Islet precursor cell (in vitro differentiated cells): ENCODE measurements at places on chromosomes 16 and 17.

DNA sequence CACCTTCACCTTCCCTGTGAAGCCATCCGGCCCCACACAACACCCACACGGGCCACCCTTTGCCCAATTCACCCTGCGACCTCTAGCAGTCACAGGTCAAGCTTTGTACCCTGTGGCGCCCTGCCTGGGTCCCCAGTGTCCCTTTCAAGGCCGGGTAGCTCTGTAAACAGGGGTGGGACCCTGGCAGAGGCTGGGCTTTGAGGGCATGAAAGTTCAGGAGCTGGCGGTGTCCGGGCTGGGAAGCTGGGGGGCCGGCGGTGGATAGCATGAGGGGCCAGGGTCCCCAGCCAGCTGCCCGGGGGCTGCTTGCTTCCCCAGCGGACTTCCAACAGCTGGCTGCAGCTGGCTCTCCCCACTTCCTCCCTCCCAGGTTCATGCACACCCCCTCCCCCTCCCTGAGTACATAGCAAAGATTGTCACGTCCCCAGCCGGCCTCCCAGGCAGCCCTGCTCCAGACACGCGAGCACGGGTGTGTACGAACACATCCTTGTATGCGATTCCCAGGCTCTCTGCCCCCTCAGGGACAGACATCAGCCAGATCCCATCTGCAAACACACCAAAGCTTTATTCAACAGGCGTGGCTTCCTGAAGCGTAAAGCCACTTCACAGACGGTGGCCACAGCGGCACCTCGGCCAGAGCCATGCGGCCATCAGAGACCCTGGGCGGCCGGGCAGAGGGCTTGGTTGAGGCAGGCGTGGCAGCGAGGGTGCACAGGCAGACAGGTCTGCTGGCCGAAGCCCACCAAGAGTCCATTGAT is 8.2 kb downstream of the NTHL1 start:
- no peak for DNase-seq

DNA sequence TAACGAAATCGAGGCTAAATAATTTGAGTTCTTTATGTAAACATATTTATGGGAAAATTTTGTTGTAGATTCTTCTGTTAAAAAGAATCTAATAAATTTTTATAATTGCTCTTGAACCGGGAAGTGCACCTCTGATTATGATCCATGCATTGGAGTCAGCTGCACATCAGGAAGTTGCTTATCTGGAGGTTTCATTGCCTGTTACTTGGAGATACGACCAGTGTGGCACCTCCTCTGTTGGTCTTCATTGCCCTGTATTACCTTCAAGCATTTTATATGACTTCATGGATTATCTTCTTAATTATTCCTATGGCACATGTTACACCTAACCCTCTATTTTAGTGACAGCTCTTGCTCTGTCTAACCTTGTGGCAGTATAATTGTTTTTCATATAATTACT is 312.6 kb upstream of the TBX2 start:
- no peak for DNase-seq

GRCh38 chr17:55426851-55427586 is 5.4 kb upstream of the MMD start:
- DNase-seq: no peak

GRCh38 chr16:10240854-10241613 is 58.8 kb upstream of the GRIN2A start:
- DNase-seq: peak; percentile 68

DNA sequence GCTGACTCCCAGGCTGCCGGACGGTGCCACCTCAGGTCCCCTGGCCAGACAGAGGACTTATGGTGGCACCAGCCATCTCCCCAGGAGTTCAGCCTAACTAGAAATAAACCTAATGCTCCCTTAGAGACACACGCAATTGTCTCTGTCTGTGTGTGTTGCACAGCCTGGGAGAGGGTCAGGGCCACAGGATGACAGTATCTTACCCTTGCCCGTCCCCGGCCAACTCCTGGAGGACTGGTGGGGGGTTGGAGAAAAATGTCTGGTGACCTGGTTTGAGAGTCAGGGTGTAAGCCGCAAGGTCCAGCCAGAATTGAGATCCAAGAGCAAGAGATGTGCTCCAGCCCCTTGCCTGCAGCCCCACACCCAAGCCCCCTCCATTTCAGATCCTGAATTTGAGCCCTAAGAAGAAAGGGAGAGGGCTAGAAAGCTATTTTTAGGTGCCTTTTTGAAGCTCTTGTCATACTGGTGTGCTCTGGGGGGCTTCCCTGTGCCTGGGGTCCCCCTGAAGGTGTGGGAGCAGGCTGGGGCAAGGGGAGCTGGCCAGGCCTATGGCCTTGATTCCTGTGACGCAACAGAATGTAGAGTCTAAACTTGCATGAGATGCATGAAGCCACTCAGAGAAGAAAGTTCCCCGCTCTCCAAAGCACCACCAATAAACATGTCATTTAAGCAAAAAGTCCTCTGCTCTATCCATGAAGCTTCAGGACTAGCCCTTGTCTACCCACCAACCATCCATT is 12.9 kb downstream of the ZNF319 start:
- peak; percentile 49 for DNase-seq

- DNase-seq: no peak
Observed at GRCh38 chr16:80541306-80541694, 507 bp downstream of the DYNLRB2 start.

DNA sequence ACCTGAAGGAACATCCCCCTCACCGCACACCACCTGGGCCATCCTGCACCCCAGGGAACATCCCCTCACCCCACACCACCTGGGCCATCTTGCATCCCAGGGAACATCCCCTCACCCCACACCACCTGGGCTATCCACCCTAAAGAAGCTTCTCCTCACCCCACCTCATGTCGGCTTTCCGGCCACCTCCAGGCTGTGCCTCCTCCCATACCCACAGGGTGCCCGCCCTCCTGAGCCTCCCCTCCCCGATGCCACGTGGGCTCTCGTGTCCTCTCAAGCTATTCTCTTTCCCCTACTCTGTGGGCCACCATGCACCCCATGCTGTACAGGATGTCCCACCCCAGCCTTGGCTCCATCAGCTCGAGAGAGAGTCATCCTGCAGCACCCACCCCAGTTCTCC is 18.0 kb downstream of the MYLK3 start:
- DNase-seq: no peak

- DNase-seq: no peak
Observed at GRCh38 chr17:78014646-78015045, 56.1 kb downstream of the TNRC6C start.

DNA sequence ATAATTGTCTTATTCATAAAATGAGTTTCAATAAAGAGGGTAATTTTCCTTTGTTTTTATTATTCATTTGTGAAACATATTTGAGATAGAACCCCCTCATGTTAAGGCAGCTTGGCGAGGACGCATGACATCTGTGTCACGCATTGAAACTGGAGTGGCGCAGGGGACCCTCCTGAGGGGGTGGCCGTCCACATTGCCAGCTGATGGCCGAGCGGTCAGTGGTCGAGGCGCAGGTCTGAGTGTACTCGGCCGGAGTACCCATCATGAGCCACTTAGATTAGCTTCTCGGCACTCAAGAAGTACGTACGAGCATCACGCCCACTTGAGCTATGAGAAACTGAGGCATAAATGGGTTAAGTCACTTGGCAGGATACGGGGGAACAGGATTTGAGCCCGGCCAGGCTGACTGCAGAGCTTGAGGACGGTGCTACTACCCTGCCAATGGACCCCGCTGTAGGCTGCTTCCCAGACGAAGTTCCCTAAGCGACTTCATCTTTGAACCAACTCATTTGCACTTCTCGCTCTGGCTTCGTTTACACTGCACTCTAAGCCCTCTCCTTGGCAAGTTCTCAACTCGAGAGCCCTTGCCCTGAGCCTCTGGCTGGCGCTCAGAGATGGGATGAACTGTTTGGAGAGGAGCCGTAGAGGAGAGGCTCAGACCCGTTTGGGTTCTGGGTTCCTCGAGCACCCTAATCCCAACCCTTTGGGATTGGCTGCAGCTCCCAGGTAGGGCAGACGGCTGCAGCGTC is 91.8 kb downstream of the SDK2 start:
- no peak for DNase-seq

- DNase-seq: no peak
Observed at GRCh38 chr16:73420676-73421075, 372.7 kb upstream of the ZFHX3 start.

DNA sequence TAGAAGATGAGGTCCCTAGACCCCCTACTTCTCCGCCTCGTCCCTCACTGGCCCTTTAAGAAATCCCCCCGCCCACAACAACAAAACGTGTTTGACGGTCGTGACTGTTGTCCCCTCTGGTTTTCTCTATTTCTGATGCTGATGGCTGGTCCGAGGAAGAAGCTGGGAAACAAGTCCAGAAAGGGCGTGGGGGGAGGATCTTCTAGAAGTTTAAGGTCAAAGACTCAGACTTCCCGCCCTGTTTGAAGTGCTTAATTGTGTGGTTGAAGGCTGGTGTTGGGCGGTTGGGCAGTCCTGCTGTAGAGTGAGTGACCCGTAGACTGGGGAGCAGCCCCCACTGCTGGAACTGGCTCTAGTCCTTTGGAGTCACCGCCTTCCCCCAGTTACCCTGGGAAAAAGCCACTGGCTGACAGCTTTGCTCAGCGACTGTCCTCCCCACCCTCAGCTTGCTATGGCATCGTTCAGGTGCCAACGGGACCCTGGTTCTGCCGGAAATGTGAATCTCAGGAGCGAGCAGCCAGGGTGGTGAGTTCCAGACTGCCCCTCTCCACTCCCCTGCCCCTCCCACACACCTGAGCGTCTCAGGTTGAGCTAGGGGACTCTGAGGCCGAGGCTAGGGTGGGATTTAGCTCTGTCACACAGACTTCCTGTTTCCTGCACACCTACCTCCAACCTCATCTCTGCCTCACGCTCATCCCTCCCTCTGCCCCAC is 1.6 kb downstream of the MLLT6 start:
- no peak for DNase-seq

DNA sequence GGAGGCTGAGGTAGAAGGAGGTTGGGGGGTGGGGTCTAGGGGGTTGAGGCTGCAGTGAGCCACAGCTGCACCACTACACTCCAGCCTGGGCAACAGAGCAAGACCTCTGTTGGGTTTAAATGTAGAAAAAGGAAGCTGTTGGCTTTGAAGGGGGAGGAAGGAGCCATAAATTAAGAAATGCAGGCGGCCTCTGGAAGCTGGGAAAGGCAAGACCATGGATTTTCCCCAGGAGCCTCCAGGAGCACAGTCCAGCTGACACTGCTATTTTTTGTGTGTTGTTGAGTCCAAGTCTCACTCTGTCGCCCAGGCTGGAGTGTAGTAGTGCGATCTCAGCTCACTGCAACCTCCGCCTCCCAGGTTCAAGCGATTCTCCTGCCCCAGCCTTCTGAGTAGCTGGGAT is 15.9 kb downstream of the LITAF start:
- DNase-seq: no peak

DNA sequence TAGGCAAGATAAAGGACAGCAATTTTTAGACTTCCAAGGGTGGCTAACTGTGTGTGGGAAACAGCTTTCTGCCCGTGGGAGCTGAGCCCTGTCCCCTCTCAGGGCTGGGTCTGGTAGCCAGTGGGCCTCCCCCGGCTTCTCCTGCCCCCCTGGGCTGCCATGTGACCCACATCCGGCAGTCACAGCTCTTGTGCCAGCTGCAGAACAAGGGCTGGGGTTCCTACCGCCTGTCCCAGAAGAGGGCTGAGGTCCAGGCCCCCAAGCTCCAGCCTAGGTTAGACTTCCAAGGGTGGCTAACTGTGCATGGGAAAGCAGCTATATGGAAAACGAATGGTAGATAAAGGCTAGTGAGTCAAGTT is 6.1 kb downstream of the GAST start:
- DNase-seq: peak; percentile 62

GRCh38 chr17:5183410-5183793 is 8.3 kb downstream of the ZNF594 start:
- DNase-seq: no peak

DNA sequence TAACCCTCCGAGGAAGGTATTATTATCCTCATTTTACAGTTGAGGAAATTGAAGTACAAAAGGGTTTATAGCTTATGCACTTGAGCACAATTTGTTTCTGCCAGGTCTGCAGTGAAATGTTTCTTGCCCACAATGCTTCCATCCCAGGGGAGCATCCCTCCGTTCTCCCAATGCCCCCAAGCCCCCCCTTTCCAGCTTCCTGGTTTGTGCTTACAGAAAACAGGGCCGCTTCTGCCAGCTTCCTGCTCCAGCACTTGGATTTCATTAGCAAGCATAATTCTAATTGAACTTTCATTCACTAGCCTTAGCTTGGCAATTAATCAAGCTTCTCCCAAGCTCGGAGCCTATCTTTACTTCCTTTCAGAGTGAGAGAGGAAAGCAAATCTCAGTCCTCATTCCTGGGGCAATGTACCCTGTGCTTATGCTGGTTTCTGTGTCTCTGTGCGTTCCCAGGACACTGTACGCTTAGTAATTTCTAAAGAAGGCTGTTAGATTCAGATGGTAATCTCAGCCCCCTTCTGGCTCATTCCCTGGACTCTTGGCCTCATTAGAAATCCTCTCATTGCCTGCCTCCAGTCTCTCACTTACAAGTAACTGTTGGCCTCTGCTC is 141.6 kb downstream of the HS3ST2 start:
- no peak for DNase-seq

- no peak for DNase-seq
Observed at GRCh38 chr16:15811481-15812400, 45.1 kb downstream of the MYH11 start.

GRCh38 chr16:72201387-72201786 is 29.4 kb upstream of the PMFBP1 start:
- DNase-seq: no peak

GRCh38 chr17:60435244-60436167 is 13.2 kb downstream of the CHCT1 start:
- peak; percentile 87 for DNase-seq

GRCh38 chr17:2613089-2613808 is 19.8 kb downstream of the PAFAH1B1 start:
- peak; percentile 51 for DNase-seq

GRCh38 chr17:38608648-38609047 is 2.9 kb upstream of the SRCIN1 start:
- DNase-seq: peak; percentile 54

- DNase-seq: no peak
Observed at GRCh38 chr17:77783991-77784820, 174.3 kb upstream of the TNRC6C start.

GRCh38 chr17:46737326-46737725 is 81.2 kb downstream of the WNT3 start:
- DNase-seq: no peak

- DNase-seq: no peak
Observed at GRCh38 chr17:77025781-77026180, 115.0 kb upstream of the SEC14L1 start.

DNA sequence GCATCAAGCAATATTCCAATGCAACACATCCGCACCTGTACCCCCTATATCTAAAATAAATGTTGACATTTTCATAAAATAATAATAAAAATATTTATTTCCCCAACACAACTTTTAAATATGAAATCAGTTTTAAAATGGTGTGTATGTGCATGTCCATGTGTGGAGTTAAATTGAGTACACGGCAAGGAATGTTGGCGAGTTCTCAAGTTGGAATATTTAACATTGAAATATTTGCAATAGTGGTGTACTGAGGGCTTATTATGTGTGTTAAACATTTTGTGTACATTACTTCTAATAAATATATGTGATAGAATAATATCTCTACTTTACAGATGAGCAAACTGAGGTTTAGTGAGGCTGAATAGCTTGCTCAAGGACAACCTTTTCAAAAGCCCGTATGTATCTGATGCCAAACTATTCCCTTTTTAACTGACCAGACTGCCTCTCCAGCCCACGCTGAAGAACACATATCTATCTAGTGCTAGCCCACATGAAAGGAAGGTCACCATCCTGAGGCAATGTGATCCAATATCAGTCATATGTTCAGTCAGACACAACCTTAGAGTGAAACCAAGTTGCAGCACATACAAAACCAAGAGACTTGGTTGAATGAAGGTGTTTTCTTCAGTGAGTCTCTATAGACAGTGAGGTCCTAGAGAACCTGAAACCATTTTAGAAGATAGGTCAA is 192.2 kb upstream of the CDH11 start:
- DNase-seq: no peak
